ENCODE measurements at places on chromosomes 4 and X. TPM values are rescaled to one million over a fixed set of nuclear protein-coding genes. Genes with fewer than 3 reads are reported as not detected.
A peak's percentile ranks its signal among the peaks of the same experiment; 100 is the strongest.

DNA sequence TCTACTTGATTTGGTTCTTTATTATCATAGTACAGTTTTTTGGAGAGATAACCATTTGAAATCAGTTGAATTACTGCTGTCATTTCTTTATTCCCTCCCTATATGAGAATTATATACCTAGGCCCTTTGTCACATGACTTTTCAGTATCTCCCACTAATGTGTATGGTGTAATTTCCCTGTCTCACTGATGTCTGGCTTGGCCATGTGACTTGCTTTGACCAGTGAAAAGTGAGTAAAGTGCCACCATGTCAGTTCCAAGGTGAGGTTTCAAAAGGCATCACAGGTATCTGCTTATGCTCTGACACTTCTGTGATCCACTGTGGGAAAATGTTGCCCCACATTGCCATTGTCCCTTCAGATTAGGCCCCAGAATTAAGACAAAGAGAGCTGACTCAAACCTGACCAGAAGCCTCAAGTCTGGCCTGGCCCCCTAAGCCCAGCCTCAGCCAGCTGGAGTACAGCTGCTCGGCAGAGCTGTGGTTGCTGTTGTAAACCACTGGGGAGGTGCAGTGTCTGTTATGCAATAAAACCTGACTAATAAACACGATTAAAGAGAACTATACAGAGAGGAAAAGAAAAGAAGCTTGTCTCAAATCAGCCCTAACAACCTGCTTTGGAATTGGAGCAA lies 27.5 kb downstream of the SETD7 start:
- no peak for DNase-seq

DNA sequence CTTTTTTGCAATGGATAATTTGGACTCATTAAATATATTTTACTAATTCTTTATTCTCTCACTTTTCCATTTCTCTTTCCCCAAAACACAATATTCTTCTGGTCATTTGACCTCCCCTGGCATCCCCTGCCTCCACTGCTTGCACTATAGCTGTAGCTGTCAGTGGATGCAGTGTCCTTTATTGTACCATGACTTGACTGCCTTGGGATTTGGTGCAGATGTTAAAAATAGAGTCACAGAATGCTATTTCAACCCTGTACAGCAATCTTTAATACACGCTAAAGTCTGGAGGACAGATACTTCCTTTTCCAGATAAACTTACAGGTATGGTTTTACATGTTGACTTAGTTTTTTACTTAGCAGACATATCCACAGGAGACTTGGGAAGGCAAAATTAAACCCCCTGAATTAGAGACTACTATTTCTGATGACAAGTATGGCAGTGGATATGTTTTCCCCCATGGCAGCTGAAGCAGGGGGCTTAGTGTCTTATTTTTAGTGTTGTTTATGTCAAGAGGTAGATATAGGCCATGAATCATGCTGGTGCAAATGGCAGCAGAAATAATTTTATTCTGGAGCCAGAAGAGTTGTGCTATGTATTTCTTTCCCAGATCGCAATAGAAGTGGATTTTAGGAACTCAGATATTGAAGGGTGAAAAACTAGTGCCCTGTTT lies 461.4 kb downstream of the NAF1 start:
- no peak for DNase-seq

DNA sequence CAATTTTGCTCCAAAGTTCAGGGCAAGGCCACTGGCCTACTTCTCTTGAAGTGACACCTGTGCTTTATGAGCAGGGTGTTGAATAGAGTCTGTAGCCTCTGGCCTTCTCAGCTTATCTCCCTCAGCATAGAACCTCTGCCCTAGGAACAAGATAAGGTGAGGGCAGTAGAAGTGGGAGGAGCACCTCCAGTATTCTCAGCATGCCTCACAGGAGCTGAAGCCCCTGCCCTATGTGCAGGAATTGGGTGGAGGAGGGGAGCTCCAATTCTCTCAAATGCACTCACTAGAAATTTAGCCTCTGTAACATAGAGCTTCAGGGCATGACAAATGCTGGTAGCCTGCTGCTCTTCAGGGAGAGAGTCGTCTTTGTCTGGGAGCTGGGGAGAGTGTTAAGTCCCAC lies 479.3 kb downstream of the IL1RAPL1 start:
- no peak for DNase-seq

DNA sequence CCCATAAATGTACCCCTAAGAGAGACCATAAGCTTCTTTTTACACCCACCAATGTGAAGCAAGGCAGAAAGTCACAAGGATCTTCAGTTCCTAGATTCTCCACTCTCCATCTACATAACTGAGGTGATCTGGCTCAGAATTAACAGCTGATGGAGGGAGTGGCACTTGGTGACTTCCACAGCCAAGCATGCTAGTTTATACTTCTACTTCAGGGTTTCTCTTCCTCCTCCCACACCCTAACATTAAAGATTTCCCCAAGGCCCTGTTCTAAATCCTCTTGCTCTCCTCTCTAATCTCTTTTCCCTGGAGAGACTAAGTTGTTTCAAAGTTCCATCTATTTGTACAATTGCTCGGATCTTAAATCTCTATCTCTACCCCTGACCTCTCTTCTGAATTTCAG lies 81.1 kb downstream of the MBNL3 start:
- DNase-seq = no peak

UGT2B17 gene
- 0.28 TPM for total RNA-seq

STBD1 gene
- total RNA-seq = 0.33 TPM

GRCh38 chr4:68907245-68907644 lies 44.4 kb downstream of the UGT2A3 start:
- DNase-seq = no peak

CDKL2 gene
- total RNA-seq = 0.14 TPM

TASL gene
- total RNA-seq = 8.0 TPM

DNA sequence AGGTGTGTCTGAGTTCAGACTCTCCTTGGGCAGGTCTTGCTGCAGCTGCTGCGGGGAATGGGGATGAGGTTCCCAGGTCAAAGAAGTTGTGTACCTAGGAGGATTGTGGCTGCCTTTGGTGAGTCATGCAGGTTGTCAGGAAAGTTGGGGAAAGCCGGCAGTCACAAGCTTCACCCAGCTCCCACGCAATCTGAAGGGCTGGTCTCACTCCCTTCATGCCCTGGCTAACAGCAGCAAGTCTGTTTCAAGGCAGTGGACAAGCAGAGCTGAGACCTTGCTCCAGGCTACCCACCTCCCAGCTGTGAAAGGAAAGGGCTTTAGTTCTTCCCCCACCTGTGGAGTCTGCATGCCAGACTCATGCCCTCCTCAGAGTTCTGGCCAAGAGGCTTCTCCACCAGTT lies 287.2 kb downstream of the DTHD1 start:
- no peak for DNase-seq

TDO2 gene
- 0.66 TPM for total RNA-seq

AR gene
- 6.0 TPM for total RNA-seq

SUPT20HL2 gene
- not detected for total RNA-seq

GRCh38 chr4:164396439-164396838 lies 357.5 kb upstream of the SMIM31 start:
- DNase-seq = no peak

- DNase-seq = no peak
Measured at GRCh38 chr4:19030048-19030447, 1008.5 kb upstream of the LCORL start.

CENPVL1 gene
- 0.24 TPM for total RNA-seq

DNA sequence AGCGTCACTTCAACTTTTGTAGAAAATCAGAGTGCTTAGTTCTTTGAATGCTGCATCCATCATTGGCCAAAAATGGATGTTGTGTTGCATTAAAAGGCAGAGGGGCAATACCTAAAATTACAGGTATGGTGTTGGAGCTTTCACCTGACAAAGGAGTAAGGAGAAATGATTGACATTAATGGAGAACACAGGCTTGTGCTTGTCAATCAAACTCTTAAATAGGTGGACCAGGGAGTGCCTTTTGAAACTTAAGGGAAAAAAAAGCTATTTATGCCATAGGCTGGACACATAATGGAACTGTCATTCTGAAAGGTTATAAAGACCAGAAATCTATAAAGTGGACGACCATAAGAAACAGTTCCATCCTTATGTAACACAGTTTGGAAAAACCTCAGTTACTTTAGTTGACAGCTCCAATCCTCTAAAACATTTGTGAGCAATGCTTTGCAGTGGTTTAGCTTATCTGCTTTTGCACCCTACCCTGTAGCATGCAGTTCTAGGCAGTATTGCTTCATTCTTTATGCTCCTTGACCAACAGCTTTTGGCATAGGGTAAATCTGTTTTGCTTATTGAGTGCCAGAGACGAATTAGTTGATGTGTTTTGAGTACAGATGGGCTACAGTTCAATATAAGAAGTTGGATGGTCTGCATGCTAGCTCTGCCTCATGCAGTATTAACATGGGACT lies 2.4 kb downstream of the HADH start:
- no peak for DNase-seq

GRCh38 chrX:136733613-136734012 lies 47.1 kb downstream of the ARHGEF6 start:
- no peak for DNase-seq

DNA sequence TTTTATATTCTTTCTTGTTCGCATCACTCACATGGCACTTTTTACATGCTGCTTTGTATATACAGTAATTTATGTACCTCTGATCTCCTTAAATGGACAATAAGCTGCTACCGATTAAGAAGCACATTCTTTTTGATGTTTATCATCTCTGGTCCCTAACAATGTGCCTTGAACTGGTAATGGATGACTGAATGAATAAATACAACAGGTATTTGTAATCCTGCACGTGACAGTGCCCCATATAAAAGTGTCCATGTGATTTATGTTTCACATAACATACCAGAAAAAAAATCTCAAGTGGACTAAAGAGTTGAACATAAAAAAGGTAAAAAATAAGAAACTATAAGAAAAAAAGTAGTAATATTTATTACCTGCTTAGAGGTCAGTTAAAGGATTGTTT lies 7.7 kb upstream of the SLAIN2 start:
- no peak for DNase-seq

MAGIX gene
- total RNA-seq = 1.3 TPM

GRCh38 chr4:28360681-28361080 lies 1500.0 kb downstream of the STIM2 start:
- DNase-seq = no peak

- peak; percentile 59 for DNase-seq
Measured at GRCh38 chrX:67545036-67545821, 1.4 kb downstream of the AR start.

PHEX gene
- total RNA-seq = 0.66 TPM

FOXP3 gene
- total RNA-seq = 1.9 TPM

GRCh38 chr4:76513482-76513881 lies 78.5 kb downstream of the SHROOM3 start:
- DNase-seq = no peak

- no peak for DNase-seq
Measured at GRCh38 chr4:177116161-177116560, 193.5 kb upstream of the NEIL3 start.

DNA sequence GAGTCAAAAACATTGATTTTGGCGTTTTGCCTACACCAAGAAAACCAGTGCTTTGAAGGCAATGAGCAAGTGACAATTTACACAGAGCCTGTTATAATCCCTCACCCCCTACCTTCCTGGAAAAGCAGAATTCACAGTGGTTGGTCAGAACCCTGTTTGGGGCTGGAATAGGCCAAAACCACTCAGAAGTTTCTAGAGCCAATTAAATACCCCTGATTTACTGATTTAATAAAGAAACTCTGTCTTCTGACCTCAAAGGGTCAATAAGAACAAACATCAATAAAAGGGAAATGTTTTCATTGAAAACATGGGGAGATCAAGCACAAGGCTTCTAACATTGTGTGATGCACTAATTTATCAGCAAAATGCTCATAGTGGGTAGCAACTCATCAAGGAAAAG lies 116.3 kb downstream of the UNC5C start:
- DNase-seq = no peak

DNA sequence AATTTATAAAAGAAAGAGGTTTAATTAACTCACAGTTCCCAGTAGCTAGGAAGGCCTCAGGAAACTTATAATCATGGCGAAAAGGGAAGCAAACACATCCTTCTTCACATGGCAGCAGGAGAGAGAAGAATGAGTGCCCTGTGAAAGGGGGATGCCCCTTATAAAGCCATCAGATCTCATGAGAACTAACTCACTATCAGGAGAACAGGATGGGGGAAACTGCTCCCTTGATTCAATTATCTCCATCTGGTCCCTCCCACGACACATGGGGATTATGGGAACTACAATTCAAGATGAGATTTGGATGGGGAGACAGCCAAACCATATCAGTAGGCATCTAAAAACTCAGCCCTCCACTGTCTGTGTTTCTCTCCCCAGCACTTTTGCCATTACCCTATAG lies 22.4 kb downstream of the ANK2 start:
- DNase-seq = no peak

GRCh38 chr4:3866813-3867129 lies 100.6 kb downstream of the ADRA2C start:
- DNase-seq = no peak

DNA sequence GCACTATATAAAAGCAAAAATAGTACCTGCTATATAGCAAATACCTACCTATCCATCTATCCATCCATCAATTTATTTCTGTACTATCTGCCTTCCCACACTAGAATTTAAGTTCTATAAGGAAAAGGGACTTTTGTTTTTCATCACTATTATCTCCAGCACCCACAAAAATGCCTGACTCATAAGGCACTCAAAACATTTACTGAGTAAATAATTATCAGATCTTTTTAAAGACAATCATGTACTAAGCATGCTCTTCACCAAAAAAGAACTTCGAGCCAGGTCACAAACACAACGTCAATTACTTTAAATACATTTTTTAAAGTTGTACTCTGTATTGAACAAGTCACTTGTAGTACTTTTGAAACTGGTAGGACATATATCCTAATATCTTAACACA lies 119.9 kb downstream of the FBXW7 start:
- DNase-seq = no peak

- DNase-seq = no peak
Measured at GRCh38 chr4:23320931-23321587, 568.8 kb downstream of the PPARGC1A start.

DNA sequence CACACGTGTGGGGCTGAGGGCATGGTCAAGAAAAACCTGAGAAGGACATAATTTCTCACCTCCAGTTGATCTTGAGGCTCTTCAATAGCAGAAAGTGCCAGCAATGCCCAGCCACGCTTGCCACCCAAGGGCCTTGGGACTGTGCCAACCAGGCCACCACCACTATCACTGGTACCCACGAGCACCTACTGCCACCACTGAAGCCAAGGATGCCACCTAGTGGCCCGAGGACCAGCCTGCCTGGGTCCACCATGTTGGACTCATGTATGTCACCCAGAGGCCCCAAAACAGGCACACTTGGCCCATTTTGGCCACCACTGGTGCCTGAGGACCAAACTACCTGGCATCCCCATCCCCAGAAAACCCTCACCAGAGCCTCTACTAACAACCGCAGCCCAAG lies 191.8 kb downstream of the ADAM29 start:
- no peak for DNase-seq

- no peak for DNase-seq
Measured at GRCh38 chr4:173642509-173642908, 112.5 kb upstream of the HAND2 start.

POU4F2 gene
- total RNA-seq = not detected

GRCh38 chr4:142574306-142574705 lies 271.8 kb downstream of the INPP4B start:
- no peak for DNase-seq

GRCh38 chrX:133402042-133402453 lies 13.2 kb downstream of the GPC4 start:
- no peak for DNase-seq

LGI2 gene
- 2.5 TPM for total RNA-seq
